ENCODE measurements at places on chromosomes 5 and 9.

GRCh38 chr5:115735108-115735998 lies 81.1 kb downstream of the CDO1 start:
- DNase-seq: no peak

- DNase-seq: peak; percentile 6
These were observed 48.6 kb upstream of the GDNF start for GRCh38 chr5:37888476-37888875.

- DNase-seq: peak; percentile 30
These were observed 160.8 kb upstream of the IER5L start for GRCh38 chr9:129338724-129339430.

- DNase-seq: no peak
These were observed 123.6 kb upstream of the PITX1 start for GRCh38 chr5:135157421-135158313.

DNA sequence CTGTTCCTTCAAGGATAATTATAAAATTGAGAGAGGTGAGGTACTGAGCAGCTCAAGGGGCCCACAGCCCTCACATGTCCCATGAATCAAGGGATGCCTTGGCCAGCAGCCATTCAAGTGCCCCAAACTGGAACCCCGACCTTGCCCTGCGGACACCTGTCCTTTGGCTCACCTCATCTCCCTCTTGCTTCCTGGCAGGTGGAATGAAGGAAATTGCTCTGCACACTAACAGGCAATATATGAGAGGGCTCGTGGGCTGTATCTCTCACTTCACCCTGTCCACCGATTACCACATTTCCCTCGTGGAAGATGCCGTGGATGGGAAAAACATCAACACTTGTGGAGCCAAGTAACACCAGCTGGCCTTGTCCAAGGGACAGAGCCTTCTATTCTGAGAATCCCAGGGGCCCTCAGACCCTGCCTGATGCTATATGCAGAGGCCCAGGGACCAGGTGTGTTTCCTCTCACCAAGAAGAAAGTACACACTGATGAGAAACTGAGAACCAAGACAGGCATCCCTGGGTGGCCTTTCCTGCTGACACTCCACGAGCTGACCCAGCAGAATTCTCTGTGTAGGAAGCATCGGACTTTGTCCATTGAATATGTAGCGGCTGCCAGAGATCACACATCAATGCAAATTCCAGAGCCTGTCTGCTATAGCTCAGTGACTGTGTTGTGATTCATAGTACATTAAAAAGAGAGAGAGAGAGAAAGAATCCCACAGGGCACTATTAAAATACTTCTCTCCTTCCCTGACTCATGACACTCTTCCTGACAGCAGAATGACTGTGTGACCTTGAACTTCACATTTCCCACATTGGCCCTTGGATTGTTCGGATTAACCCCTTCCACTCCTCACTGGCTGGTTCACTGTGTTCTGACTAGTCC lies 92.6 kb downstream of the LIFR start:
- peak; percentile 87 for DNase-seq

- DNase-seq: no peak
These were observed 55.6 kb upstream of the ZFR start for GRCh38 chr5:32500181-32500580.

DNA sequence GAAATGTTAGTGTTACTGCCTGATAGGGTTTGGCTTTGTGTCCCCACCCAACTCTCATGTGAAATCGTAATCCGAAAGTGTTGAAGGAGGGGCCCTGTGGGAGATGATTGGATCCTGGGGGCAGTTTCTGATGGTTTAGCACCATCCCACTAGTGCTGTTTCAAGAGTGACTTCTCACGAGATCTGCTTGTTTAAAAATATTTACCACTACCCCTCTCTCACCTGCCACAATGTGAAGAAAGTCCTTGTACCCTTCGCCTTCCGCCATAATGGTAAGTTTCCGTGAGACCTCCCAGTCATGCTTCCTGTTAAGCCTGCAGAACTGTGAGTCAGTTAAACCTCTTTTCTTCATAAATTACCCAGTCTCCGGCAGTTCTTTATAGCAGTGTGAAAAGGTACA lies 2.6 kb upstream of the RFX3 start:
- DNase-seq: no peak

DNA sequence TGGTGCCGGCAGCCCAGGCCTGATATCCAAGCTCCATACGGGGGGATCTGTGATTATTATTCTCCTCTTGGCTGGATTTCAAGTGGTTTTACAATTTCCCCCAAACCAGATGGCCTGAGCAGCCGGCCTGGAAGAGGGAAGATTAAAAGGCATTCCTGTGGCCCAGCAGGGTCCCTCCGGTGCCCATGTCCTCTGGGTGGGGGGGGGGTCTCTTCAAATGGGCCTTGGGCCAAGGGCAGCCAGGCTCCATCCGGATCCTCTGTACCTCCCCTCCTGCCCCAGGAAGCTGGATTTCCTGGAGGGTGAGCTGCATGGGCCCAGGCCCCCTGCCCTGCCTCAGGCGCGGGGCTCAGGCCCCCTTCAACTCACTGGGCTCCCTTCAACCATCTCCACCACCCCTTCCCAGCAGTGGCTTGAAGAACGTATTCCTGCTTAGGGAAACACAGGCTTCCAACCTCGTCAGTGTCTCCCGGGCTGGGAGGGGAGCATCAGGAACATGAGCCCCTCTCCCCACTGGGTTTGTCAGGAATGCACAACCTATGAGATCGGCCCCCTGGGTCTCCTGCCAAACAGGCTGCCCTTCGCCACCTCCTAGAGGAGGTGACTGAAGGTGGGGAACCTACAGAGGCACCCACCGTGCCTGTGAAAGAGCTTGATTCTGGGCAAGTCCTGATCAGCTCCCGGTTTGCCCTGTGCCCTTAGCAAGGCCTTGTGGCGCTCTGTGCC lies 62.9 kb upstream of the ORM1 start:
- DNase-seq: no peak

DNA sequence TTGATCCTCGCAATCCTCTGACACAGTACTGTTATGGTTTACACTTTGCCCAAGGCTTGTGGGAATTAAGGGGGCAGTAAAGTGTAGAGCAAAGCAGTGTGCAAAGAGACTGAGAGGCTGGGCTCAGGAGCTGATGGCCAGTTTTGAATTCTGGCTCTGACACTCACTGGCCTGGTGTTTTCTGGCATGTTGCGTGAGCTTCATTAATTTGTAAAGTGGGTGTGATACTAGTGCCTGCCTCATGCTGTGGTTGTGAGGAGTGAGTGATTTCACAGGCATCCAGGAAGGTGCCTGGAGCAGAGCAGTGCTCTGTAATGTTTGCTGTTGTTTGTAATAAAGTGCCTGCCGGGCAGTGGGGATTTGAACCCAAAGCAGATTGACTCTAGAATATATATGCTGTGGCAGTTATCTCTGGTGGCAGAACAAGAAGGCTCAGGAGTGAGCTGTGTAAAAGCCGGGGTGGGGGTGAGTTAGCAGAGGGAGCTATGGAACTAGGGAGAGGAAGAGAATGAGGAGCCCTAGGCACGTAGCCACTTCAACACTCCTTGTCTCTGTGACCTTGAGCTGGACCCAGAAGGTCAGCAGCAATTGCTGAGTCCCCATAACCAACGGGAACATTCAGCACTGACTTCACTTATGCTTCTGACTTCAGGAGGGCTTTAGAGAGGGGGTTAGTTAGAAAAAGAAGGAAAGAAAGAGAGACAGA lies 108.5 kb downstream of the DOCK2 start:
- peak; percentile 74 for DNase-seq

- DNase-seq: no peak
These were observed 7.3 kb downstream of the NRARP start for GRCh38 chr9:137294681-137295237.

DNA sequence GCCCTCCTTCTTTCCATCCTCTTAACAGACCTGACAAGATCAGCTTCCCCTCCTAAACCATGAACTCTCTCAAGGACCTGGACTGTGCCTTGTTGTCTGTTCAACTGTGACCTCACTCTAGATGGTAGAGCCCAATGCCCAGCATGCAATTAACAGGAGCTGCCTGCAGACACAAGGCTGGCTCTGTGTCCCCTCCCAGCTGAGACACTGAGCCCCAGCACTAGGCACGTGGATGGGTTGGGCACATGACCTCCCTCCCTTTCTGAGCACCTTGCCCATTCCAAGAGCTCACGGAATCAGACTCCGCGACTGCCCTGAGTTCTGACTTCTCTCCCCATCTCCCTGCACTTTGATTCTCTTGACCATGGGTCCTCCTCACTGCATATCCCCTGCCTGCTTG lies 93.5 kb upstream of the LRRTM2 start:
- DNase-seq: no peak

- DNase-seq: no peak
These were observed 18.6 kb upstream of the PLIN2 start for GRCh38 chr9:19145881-19146280.

DNA sequence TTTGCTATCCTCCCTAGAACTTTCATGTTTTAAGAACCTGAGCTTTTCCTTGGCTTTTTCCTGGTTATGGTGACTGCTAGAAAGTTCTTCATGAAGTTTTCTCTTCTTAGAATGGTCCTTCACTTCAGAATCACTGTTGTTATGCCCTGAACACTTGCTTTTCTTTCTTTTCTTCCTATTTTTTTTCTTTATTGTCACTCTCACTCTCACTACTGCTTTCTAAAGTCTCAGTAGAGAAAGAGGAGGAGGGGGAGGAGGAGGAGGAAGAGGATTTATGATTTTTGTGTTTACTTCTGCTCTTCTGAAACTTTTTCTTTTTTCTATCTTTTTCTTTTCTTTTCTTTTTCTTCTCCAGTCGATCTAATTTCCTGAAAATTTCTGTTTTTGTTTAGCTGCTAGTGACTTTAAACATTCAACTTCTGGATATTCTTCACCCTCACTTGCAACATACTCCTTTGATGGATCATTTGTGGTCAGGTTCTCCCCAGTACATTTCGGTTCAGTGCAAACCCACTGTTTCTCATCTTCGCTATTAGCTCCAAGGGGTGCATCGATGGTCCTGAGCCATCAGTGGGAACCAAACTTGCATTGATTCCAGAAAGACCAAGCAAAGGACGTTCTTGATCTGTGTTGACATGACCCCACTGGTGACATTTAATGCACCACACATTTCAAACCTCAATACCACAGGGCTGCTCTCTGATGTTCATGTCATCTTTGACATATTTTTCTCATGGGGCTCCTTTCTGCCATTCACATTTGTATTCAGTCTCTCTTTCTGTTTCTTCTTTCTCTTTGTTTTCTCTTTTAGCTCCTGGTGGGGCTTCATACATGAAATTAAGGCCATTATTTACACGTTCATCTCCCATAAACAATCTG lies 81.6 kb upstream of the HAND1 start:
- DNase-seq: no peak

DNA sequence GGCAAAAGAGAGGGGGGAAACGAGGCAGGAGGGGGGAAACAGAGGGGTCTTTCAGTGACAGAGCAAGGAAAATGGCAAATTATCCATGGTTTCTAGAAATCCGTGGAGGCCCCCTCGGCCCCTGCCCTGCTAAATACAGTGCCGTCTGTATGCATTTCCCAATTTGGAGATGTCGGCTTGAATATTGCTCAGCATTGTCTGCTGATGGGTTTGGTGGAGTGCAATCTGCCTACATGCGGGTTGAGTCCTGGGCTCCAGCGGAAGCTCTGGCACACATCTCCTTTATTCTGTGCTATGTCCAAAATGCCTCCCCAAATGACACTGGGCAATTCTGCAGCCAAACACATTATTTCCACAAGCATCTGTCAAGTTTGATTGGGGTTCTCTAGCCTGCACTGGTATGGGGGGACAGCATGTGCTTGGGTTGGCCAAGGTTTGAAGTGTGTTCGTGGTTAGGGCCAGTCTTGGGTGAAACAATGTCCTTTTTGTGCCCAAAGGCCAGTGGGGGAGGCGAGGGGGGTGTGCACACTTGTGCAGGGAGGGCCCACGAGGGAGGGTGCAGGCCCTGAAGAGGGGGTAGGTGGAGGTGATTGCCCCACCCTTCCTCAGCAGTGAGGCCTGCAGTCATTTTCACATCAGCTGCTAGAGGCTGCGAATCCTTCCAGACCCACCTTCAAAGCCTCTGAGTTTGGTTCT lies 6.2 kb upstream of the NEUROG1 start:
- no peak for DNase-seq

GRCh38 chr5:83025690-83026478 lies 51.3 kb downstream of the TMEM167A start:
- peak; percentile 24 for DNase-seq

DNA sequence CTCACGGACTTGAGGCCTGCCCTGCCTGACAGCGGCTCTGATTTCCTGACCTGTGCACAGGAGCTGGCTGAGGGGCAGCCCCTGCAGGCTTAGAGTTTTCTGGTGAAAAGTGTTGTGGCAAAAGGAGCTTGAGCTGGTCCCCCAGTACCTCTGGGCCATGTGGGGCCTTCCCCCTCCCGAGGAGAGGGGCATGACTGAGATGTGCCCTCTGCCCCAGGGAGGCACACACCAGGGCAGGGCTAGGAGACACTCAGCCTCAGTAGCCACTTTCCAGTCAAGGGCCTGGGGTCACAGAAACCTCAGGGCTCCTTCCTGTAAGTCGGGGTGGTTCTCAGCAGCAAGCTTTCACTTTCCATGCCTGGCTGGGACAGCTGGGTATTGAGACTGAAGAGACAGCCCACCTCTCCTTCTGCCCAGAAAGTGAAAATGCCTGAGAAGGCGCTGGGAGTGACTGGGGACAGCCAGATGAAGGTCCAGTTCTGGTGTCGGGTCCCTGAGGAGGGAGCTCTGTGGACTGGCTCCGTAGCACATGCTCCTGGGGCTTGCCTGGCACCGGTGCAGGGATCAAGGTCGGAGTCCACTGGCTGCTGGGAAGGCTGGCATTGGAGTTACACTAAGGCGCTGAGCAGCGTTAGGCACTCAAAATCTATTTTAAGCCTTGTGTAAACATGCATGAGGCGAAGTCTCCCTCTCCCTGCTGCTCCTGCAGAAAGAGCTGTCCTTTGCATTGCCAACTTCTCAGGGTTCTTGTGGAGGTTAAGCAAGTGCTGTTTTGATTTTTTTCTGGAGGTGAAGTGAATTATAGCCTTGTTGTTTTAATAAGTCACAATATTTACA lies 394.9 kb downstream of the GADD45G start:
- peak; percentile 49 for DNase-seq

DNA sequence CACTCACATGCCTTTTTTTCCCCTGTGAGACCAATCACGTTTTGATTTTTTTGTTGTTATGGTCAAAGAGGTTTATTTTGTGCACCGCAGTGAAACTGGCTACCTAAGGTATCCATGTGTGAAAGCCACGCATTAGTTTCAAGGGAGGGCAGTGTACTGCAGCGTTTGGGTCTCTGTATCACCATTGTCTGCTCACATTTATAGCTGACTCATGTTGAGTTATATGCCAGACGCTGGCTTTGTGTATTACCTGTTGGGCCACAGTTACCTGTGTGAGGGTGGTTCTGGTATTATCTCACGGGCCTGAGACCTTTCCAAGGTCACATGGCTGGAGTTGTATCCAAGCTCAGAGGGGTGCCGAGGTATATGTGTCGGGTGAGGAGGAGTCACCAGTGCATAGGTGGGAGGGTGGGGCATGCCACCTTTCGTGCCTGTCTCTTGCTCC lies 75.8 kb downstream of the ARHGAP26 start:
- DNase-seq: no peak

GRCh38 chr5:180104168-180104530 lies 32.6 kb upstream of the RNF130 start:
- DNase-seq: no peak
